ENCODE measurements at places on chromosomes 16 and 17.
A peak's percentile ranks its signal among the peaks of the same experiment; 100 is the strongest.

- peak; percentile 44 for DNase-seq
Observed at GRCh38 chr17:82273327-82274133, at the start of gene CSNK1D. TSS of gene CSNK1D (minus strand) at chr17:82273700. CDS start at chr17:82273381, 319 bp downstream.

- DNase-seq = no peak
Observed at GRCh38 chr16:68782198-68783174, 45.4 kb downstream of the CDH1 start.

GRCh38 chr16:75818491-75818890 is 92.2 kb upstream of the CPHXL start:
- no peak for DNase-seq

DNA sequence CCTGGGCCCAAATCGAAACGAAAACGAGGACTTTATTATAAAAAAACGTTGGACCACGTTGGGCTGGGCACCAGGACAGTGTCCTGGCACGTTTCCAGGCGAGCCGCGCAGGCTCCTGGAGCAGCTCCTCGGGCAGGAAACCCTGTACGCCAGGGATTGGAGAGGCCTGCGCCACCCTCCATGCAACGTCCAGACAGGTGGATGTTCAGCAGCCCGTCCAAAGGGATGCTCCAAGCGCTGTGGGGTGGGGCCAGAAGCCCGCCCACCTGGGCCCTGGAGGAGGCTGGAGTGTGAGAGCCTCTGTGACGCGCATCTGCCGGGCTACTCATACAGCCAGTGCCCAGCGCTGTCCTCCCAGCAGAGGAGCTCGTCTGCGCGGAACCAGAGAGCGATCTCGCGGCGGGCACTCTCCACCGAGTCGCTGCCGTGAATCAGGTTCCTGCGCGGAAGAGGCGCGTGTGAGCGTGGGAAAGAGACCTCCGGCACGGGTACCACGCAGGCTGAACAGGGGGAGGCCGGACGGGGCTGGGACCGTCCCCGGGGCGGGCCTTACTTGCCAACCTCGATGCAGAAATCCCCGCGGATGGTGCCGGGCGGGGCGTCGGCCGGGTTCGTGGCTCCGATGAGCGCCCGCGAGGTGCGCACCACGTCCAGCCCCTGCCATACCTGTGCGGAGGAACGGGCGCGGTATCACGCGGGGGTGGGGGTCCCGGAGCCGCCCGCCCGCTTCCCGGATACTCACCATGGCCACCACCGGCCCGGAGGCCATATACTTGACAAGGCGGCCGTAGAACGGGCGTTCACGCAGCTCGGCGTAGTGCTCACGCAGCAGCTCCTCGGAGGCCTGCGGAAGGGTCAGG is 785 bp downstream of the NME3 start:
- no peak for DNase-seq

DNA sequence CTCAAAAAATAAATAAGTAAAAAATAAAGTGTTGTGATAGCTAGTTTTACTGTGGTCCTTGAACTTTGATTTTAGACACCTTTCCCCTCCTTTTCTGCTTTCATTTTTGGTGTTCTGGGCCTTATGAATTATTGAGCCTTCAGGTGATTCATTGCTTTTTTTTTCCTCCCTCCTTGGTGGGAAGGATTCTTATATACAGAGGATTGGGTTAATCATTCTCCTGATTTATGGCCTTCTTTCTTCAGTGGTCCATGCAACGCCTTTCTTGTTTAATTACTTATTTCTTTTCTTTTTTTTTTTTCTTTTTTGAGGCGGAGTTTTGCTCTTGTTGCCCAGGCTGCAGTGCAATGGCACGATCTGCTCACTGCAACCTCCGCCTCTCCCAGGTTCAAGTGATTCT is 8.0 kb upstream of the MYL4 start:
- no peak for DNase-seq

- no peak for DNase-seq
Observed at GRCh38 chr17:72294487-72294893, 173.7 kb downstream of the SOX9 start.

- DNase-seq = no peak
Observed at GRCh38 chr17:77375108-77375916, 234.5 kb downstream of the SEC14L1 start.

DNA sequence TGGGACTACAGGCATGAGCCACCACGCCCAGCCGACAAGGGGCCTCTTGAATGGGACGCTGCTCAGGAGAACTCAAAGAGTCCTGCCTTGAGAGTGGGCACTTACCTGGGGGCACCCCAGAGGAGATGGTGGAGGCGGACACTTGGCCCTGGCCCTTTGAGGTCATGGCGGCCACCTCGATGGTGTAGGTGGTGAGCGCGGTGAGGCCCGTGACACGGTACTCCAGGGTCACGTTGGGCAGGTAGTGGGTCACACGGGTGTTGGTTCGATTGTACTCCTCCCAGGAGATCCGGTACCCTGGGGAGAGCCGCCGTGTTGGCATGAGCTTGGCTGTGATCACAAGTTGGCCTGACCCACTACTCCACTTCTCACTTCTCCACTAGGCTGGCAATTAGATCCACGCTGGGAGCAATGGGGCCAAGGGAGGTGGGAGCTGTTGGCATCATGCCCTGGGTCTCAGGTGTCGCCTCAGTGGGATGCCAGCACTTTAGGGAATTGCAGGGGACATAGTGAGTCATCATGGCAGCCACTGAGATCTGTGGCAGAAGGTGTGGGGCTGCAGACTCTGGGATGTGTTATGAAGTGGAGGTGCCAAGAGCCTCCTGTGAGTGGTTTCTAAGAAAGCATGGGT is 89.2 kb upstream of the CDC42EP4 start:
- DNase-seq = no peak

DNA sequence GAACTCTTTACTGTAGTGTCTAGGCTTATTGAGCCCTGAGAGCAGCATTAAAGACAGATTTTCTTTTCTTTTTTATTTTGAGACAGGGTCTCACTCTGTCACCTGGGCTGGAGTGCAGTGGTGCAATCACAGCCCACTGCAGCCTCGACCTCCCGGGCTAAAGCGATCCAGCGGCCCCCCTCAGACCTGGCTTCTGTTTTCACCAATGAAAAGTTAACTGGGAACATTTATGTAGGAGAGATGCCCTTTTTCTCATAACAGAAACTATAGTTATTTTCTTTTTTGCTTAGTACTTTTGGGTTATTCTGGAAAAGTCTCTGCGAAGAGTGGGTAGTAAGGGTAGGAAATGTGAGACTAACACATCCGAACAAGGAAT is 1.5 kb downstream of the MAP1LC3B start:
- no peak for DNase-seq

GRCh38 chr17:75941442-75941819 is 589 bp upstream of the FBF1 start:
- no peak for DNase-seq
